ENCODE measurements at places on chromosomes 2 and 18.

DNA sequence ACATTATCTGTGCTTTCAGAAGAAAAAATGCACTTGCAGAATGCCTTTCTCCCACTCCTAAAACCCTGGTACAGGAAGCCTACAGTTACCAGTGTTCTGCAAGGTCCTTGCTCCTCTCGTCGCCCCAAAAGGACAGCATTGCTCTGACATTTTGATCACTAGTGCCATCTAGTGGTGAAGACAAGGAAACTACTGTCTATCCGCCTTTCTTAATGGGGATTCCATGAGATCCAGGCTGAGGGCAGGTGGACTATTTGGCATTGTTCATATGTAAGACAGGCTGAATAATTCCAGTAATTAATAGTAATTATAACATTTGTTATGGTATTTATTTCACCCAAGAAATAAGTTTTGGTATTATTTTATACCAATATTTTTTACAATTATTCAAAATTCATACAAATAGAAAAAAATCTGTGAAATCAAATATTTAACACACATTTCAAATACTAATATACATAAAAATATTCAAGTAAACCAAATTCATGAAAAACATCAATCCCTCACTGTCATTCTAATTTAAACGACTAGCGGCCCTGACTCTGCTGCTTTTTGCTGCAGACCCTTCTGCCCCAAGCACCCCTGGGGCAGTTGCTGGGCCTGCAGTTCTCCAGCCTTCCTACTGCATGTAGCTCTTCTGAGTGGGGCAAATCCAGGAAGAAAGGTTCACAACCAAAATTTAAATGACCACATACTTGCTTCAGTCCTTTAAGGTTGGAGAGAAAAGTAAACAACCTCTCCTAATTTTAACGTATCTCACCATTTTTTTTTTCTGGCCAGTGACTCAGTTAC lies 19.0 kb downstream of the TPGS2 start:
- peak; percentile 73 for DNase-seq

DNA sequence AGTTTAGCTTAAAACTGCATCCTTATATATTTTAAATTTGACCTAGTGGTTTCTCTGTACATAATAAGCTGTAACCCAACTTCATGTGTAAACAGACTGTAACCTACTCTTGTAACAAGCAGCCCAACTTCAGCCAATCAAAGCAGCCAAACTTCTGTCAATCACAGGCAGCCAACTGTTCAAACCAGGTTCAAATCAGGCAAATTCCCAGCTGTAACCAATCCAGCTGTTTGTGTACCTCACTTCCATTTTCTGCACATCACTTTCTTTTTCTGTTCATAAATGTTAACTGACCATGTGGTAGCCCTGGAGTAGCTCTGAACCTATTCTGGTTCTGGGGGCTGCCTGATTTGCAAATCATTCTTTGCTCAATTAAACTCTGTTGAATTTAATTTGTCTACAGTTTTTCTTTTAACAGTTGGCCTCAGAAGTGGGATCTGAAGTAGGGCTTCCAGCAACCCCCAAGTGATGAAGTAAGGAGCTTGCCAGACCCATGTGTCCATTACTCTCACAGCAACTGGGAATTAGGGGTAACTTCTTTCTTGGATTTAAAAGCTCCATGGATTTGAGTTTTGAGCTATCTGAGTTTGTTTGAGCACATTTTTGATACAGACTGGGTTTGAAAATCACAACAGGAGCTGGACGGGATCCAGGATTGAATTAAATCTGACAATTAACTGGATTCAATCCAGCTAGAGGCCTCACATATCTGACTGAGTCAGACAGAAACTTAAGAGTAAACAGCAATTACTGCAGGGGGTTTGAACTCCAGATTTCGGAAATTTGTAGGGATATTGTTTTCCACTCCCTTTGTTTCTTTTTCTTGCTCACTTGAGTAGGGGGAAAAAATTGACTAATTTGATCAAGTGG lies 1569.7 kb upstream of the SLC39A10 start:
- no peak for DNase-seq

- DNase-seq = no peak
These were observed 59.1 kb upstream of the BOD1L2 start for GRCh38 chr18:57087644-57088376.

DNA sequence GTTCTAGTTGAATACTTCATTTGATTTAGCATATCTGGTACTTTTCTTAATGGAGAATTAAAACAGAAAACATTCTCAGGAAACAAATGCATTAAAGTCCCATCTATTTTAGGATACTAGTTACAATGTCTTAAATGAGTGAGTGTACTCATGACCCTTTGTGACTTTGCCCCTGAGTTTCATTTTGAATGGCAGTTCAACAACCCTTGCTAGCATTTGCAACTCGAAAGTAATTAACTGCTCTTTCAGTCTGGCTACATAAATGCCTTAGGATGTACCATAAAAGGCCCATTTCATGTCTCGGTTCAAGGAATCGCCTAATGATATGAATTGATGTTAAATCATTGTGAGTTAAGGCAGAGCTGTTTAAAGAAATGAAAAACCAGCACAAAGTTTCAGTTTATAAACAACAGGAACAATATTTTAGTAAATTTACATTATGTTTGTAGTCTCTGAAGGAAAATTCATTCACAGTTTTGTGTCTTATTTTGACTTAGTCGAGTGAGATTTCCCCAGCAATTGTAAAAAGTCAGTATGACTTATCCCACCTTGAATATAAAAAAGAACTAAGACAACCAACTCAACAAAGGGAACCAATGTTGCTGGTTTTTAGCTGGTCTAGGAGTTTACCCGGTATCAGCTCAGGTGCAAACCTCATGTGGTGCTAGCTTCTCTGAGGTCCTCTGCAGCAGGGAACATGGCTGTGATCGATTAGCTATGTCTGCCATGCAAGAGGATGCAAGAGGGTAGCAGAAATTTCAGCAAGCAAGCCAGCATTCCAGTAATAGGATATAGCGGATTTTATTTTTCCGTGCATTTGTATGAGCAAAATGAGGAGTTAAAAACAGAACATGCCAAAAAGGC lies 386.2 kb downstream of the PTPRM start:
- no peak for DNase-seq

DNA sequence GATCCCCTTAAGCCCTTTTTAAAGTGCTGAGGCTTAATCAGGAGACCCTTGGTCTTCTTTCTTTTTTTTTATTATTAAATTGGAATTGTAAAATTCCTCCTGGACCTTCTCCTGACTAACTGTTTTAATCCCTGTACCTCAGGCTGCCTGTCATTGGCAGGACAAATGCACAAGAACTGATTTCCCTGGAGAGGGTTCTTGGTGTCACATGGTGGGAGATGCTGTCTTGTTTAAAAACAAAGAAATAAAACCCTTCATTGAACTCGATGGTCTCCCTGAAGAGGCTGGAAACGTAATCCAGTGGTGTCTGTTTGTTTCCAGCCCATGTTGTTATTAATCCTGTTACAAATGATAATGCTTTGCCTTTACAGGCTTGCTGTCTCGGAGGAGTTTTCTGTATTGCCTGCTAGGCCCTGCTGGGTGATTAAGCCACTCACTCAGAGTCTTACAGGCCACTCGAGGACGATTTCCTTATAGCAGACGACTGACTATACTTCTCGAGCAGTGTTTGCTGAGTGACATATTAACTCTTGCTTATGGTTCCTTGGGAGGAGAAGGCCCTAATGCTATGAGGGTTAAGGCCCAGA lies 100.5 kb upstream of the MGAT5 start:
- DNase-seq = no peak

GRCh38 chr2:199339891-199340605 lies 117.7 kb downstream of the SATB2 start:
- DNase-seq = no peak

DNA sequence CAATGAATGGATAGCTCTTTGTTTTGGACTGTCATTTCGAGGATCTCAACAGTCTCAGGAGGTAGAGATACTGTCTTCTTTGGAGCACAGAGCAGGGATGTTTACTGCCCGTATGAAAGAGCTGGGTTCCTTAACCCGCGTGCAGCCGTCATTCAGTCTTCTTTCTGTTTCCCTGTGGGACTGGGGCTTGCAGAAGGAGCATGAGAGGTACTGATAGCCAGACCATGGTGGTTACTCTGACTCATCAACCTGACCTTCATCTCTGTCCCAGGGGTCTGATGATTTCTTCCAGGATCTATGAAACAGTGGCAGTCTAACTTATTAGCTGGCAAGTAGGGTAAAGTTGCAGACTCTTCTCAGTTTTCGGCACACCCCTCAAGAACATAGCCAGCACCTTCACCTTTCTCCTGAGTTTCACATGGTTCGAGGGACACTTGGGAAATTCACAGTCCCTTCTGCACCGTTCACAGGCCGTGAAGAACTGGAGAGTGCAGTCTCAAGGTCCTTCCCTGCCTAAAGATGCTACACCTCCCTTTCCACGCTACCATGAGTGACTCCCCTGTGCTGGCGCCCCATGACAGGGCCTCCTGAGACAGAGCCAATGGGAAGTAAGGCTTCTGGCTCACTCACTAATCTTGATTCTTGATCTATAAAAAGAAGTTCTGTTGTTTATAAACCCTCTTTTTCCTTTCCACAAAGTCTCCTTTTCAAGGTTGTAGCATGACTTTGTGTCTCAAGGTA lies 226.2 kb downstream of the MC4R start:
- DNase-seq = no peak

DNA sequence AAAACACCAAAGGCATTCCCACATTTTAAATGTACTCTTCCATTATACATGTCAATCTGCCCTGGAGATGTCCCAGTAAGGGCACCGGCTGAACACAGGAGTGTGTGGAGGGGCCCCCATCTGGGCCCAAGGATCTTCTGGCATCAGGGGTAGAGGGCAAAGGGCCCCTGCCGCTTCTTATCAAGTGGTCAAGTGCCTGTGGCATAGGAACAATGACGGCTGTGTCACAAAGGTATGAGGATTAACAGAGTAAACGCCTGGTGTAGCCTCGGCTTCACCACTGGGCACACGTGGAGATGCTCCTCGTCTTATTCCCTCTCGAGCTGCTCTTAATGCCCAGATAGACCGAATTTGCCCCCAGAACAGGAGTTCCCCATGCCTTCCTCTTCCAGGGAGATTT lies 169.7 kb upstream of the GLI2 start:
- DNase-seq = no peak
